ENCODE measurements at places on chromosomes 6 and 20.

- DNase-seq, result no peak
Observed at GRCh38 chr20:24608926-24609667, 139.7 kb downstream of the SYNDIG1 start.

GRCh38 chr6:148514091-148514845 is 171.6 kb downstream of the SASH1 start:
- DNase-seq, result no peak

GRCh38 chr6:1993042-1993441 is 252.4 kb downstream of the GMDS start:
- no peak for DNase-seq

- DNase-seq, result no peak
Observed at GRCh38 chr20:53080687-53080962, 108.5 kb downstream of the TSHZ2 start.

DNA sequence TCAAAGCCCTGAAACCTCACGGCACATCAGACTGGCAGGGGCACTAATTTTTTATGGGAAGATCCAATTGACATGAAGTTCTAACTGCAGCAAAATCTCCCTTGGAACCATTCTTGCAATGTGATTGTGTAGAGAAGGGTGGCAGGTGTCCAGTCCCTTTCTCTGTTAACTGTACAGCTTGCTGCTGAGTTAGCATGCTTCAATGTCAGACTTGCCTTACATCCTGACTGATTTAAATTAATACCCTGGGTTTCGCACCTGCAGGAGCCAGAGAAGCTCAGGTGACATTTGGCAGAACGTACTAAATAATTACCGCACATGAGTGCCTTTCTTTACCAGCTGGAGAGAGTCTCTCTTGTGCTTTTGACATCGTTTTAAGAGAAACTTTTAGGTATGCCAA is 123.0 kb downstream of the DOK5 start:
- no peak for DNase-seq

- no peak for DNase-seq
Observed at GRCh38 chr6:82240186-82240585, 7.4 kb downstream of the IBTK start.

GRCh38 chr6:150905769-150906168 is 40.3 kb downstream of the MTHFD1L start:
- no peak for DNase-seq

DNA sequence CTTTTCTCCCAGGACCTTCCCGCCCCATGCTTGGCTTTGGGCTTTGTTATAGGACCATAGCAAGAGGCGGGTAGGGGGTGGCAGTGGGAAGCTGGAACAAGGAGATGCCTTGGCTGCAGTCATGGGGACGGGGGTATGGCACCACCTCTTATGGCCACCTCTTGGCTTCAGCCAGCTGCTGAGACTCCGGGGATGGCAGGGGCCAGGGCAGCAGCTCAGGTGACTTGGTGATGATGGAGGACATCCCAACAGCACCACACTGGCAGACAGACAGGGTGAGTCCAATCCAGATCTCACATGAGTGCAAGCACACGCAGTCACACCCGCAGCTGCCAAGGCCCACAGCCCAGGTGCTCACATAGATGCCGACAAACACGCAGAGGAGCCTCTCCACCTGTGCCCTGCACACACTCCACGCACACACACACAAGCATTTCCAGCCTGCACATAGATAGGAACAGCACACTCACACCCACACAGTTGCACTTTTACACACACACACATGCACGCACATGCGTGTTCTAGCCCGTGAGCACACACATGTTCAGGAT is 6.2 kb downstream of the NOL4L start:
- no peak for DNase-seq

DNA sequence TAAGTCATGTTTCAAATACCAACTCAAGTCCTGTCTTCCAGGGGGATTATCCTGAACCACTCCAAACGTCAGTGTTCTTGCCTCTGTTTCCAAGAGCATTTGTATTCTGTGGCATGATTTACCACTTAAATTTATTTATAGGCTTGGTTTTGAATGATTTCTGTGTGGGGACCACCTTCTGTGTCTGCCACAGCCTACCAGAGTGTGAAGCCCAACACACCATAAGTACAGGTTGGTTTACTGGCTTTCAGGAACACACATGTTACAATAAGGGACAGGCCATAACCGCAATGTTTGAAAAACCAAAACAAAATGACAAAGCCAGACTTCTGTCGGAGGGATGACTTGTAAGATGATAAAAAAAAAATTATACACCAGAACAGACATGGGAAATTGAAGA is 56.5 kb upstream of the MAP3K7 start:
- DNase-seq, result no peak

DNA sequence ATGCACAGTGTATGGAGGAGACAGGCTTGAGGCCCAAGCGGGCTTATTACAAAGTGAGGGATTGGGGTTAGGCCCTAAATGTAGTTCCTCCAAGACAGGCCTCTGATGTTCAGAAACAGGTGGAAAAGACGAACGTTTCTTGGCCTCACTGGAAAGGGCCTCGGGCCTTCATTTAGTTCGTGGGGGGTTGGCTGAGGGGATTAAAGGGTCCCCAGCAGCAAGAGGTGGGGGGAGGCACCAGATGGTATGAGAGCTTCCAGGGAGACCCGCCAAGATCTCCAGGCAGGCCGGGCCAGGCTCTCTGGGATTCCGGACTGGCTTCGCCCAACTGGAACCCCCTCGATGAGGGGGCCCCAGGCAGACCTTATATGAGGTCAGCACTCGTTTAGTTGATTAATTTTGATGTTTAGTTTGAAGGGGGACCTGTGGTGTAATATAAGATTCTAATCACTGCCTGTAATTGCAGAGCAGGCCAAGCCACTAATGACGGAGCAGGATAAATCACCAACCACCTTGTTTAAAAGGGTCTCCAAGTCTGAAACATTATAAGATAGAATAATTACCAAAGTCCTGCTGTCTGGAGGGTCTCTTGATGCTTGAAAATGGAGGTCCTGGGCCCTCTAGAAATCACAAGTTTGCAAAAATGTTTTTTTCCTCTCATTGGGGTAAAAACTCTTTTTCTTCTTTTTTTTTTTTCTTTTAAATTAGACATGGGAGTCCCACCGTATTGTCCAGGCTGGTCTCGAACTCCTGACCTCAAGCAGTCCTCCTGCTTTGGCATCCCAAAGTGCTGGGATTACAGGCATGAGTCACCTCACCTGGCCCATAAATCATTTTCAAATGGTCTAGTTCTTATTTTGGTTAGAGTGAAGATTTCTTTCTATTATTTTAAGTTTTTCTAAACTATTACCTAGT is 2.2 kb downstream of the HMGA1 start:
- DNase-seq, result peak; percentile 18

DNA sequence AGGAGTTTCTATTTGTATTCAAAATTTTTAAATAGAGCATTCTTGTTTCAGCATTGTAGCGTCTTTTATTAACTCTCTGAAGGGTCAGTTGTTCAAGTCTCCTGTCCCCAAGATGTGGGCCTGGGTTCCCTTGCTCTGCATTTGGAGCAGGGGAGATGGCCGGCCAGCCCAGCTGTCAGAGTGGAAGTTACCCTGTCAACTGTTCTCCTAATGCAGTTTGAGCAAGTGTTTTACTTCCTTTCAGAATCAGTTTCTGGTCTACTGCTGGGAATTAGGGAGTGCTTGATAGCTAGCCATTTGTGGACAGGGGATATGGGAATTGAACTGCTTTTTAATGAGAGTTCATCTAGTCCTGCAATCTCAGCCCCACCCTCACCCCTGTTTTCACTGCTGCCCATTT is 116.6 kb downstream of the QKI start:
- DNase-seq, result no peak

DNA sequence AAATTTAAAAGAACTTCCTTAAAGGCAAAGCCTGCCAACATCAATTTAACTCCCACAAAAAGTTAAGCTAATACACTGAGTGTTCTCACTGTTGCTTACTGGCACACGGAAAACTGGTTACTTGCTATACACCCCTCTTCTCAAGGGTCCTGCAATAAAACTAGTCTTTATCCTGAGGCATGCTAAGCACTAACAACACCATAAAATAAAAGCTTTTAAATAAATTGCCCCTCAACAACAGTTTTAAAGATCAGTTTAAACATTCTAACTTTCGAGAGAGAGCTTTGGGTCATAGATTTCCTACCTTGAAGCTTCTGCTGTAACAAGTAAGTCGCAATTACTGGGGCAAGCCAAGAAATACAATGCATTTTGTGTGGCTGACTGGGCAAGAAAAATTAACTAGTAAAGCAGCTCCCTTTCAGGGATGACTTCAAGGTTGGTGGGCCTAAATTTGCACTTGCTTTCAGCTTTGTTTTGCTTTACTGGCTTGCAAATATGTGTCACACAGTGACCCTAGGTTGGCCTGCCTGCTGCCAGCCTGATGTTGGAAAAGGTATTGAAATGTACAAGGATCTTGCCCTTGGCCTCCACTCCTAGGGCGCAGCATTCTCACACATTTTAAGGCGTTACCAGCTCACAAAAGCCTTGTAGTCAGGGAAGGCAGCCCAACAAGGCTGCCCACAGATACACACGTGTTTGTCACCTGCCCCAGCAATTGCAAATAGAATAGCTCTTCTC is 4.0 kb upstream of the HEY2 start:
- DNase-seq, result no peak

GRCh38 chr6:139257821-139258398 is 33.9 kb downstream of the TXLNB start:
- no peak for DNase-seq

GRCh38 chr6:152948150-152948768 is 34.6 kb downstream of the FBXO5 start:
- no peak for DNase-seq

DNA sequence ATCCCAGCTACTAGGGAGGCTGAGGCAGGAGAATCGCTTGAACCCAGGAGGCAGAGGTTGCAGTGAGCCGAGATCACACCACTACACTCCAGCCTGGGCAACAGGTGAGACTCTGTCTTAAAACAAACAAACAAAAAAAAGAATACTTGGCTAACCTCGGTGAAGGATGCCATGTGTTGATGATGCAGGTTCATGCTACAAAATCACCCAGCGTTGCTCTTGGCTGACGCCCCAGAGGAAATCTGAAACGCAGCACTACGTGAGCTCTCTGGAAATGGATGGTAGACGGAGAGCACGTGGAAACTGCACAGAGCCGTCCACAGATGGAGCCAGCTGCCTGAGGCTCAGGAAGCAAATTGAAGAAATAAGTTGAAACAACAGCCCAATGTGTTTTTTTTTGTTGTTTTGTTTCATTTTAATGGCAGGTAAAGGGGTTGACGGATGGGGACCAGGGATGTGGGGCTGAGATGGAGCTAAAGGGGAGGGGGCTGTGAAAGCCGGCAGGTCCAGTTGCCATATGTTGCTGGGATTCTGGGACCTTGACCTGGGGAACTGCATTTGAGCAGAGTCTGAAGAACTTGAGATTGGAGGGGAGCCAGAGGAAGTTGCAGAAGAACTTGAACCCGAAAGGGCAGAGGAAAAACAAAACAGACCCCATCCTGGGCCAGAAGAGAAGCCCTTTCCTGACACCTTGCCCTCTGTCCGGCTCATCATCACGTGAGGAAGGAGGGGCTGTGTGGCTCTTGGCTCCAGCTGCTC is 12.8 kb upstream of the MANBAL start:
- DNase-seq, result no peak

DNA sequence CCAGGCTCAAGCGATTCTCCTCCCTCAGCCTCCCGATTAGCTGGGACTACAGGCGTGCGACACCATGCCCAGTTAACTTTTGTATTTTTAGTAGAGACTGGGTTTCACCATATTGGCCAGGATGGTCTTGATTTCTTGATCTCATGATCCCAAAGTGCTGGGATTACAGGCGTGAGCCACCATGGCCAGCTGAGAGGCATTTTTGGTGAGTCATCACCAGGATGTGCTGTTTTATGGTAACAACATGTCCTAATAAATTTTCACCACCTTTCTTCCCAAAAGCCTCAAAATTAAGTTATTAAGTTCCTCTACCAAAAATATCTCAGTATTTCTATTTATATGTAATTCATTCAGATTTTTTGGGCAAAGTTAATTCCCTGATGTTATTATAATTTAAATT is 53.5 kb downstream of the COL21A1 start:
- DNase-seq, result no peak

- peak; percentile 3 for DNase-seq
Observed at GRCh38 chr6:160132776-160133338, 11.2 kb downstream of the SLC22A1 start.

DNA sequence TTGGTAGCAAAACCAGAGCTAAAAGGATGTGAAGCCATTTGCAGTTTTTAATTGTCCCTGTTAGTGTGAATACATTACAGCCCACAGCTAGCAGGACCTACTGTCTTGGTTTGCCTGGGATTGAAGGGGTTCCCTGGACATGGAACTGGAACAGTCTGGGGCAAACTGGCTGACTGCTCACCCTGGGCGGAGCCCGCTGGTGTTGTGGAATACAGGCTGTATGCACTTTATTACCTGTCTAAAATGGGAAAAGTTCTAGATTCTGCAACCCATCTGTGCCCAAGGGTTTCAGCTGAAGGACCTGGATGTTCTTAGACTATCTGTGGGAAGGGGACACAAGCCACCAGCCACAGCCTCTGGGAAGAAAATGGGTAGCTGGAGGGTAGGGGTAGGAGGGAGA is 12.2 kb upstream of the CDKN1A start:
- no peak for DNase-seq

- DNase-seq, result no peak
Observed at GRCh38 chr6:155611742-155612141, 156.1 kb upstream of the NOX3 start.

GRCh38 chr6:484086-484745 is 92.7 kb downstream of the IRF4 start:
- peak; percentile 50 for DNase-seq

- no peak for DNase-seq
Observed at GRCh38 chr6:166589786-166590574, 3.5 kb upstream of the RAMACL start.

- DNase-seq, result no peak
Observed at GRCh38 chr6:143262859-143263258, 187.6 kb downstream of the ADAT2 start.

- DNase-seq, result no peak
Observed at GRCh38 chr6:10591422-10592160, 70.4 kb downstream of the GCNT2 start.

GRCh38 chr20:12241065-12241464 is 323.4 kb downstream of the BTBD3 start:
- no peak for DNase-seq

- no peak for DNase-seq
Observed at GRCh38 chr6:161128230-161128629, 136.7 kb downstream of the MAP3K4 start.

DNA sequence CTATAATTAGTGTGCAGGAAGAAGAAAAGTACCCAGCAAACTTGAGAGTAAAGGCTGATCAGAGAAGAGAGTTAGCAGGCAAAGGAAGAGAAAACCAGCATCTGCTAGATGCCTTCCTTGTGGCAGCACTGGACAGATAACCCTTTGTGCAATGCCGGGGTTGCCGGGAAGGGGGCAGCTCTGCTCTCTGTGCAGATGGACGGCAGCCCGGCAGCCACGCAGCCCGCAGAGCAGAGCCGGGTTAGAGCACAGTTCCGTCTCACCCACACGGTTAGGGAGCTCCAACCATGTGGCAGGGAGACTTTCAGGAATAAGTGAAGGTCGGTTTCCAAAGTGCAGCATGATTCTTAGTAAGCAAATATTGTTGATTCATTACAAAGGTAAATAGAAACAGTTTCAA is 80.0 kb upstream of the RPS6KA2 start:
- DNase-seq, result peak; percentile 35

Measured in stimulated activated CD4-positive, alpha-beta T cell treated with anti-CD3 and anti-CD28 coated beads, Interleukin-2, amount 100 ng/mL, for 24 hours (primary cell).